AG09319 (cell line): ENCODE measurements at places on chromosomes 12 and 14.

- DNase-seq = no peak
These were observed 452.7 kb downstream of the BCL11B start for GRCh38 chr14:98819132-98819866.

GRCh38 chr12:121789800-121790728, 3.4 kb downstream of the RHOF start:
- DNase-seq = no peak

DNA sequence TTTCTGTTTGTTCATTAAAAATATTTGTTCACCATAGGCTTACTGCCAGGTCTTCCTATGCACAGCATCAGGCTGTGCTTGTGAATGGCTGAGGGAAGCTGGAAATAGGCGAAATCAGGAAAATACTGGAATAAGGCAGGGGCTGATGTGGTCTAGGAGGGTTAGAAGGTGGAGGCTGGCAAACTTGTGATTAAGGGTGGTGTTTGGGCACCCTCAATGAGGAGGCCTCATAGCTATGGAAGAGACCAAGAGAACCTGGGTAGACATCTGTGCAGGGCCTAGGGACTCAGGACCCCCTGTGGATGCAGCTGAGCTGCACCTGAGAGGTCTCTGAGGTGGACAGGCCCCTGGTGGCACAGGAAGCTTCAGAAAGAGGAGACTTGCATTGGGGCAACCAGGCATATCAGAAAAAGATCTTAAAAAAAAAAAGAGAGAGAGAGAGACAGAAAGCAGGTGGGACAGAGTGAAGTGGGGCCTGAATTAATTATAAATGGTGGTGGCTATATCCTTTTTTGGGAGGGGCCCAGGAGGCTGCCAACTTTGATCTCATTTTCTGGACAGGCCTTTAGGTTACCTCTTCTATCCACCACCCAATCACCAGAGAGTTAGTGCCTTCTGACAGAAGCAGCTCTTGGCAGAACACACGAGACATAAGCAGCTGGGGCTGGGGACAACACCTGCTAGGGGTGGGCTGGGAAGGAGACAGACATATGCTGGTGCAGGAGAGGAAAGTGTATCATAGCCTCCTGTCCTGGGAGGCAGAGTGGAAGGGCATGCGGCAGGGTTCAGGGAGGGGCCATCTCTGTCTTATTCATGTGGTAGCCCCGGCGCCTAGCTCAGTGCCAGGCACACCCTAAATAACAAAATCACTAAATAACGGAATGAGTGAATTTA, 46.7 kb upstream of the ATP23 start:
- DNase-seq = no peak

DNA sequence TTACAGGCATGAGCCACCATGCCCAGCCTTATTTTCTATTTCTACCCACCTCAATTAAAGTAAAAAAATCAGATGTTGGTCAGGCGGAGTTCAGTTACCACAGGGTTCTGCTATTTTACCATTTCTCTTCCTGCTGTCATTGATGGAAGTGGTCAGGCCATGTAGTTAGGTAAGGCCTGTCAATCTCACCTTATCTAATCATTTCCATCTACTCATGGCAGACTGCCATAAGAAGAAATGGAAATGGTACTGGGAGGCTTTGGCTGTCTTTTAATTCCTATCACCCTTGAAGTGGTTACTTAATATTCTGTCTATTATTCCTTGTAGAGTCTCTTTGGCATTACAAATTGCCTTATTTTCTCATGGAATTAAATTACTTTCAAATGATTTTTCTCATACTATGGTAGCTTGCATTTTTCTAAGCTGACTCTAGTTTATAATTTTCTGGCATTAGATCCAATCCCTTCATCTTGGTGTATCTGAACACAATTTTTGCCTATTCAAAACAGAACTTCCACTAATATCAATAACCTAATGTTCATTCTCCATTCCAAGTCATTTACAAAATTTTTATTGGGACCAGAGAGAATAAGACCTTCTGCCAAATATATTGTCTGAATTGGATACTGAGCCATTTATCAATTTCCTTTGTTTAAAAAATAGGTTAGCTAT, 198.7 kb downstream of the DACT1 start:
- DNase-seq = no peak

GRCh38 chr14:90318016-90318415, 13.7 kb downstream of the NRDE2 start:
- no peak for DNase-seq
